ENCODE measurements at places on chromosomes 1 and 21. TPM values are rescaled to one million over a fixed set of nuclear protein-coding genes. Genes with fewer than 3 reads are reported as not detected.

The PPM1J gene
- total RNA-seq = 2.1 TPM

The CSMD2 gene
- not detected for total RNA-seq

The PTGFR gene
- total RNA-seq = not detected

The EXTL1 gene
- total RNA-seq = not detected

The PDC gene
- total RNA-seq = not detected

The NMNAT2 gene
- 0.23 TPM for total RNA-seq

The TNFRSF9 gene
- total RNA-seq = not detected

The CRNN gene
- not detected for total RNA-seq

The LCK gene
- 0.33 TPM for total RNA-seq

The ARHGAP29 gene
- total RNA-seq = 18.6 TPM

The SLC45A3 gene
- 59.6 TPM for total RNA-seq

The MKNK1 gene
- 16.1 TPM for total RNA-seq

The S100A14 gene
- 46.2 TPM for total RNA-seq

The ACADM gene
- total RNA-seq = 20.3 TPM

The RHD gene
- total RNA-seq = 0.66 TPM

The MIB2 gene
- total RNA-seq = 89.0 TPM

The C8B gene
- not detected for total RNA-seq

The CD34 gene
- not detected for total RNA-seq

The ASTN1 gene
- total RNA-seq = not detected

Data from HT-29 (cell line).